ENCODE measurements at places on chromosomes 4 and X.

DNA sequence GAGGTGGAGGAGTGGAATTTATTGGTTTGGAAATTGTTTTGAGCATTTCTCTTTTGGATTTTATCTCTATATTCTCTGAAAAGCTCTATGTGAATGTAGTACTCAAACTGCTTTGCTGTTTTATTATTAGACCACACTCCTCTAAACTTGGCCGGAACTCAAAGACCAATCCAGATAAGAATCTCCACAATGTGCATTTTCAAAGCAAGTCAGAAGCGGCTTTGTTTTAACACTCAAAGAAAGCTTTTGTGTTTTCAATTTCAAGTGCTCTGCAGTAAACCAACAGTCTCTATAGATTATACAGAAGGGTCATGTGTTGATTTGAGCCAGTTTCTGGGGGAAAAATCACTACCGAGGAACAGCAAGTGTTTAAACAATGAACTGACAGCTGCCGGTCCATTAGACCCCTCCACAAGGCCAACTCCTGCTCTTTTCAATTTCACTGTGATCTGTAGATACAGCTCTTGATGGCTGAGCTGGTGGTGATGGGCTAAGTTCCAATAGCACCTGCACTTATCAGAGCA, 79.4 kb downstream of the FTHL17 start:
- DNase-seq: no peak

- DNase-seq: no peak
Observed at GRCh38 chr4:18935659-18936345, 914.2 kb upstream of the LCORL start.

GRCh38 chrX:1903236-1903935, 288.5 kb downstream of the ASMT start:
- no peak for DNase-seq

- DNase-seq: no peak
Observed at GRCh38 chr4:99573735-99574368, 772 bp upstream of the MTTP start.

GRCh38 chr4:186096681-186097165, 7.8 kb upstream of the FAM149A start:
- DNase-seq: no peak

- DNase-seq: no peak
Observed at GRCh38 chr4:185840953-185841352, 29.0 kb upstream of the SORBS2 start.

GRCh38 chr4:111991163-111991562, 154.1 kb upstream of the FAM241A start:
- DNase-seq: no peak

GRCh38 chr4:2935762-2936743, 27.2 kb downstream of the NOP14 start:
- DNase-seq: no peak

- no peak for DNase-seq
Observed at GRCh38 chr4:109996526-109996925, 83.8 kb downstream of the EGF start.

DNA sequence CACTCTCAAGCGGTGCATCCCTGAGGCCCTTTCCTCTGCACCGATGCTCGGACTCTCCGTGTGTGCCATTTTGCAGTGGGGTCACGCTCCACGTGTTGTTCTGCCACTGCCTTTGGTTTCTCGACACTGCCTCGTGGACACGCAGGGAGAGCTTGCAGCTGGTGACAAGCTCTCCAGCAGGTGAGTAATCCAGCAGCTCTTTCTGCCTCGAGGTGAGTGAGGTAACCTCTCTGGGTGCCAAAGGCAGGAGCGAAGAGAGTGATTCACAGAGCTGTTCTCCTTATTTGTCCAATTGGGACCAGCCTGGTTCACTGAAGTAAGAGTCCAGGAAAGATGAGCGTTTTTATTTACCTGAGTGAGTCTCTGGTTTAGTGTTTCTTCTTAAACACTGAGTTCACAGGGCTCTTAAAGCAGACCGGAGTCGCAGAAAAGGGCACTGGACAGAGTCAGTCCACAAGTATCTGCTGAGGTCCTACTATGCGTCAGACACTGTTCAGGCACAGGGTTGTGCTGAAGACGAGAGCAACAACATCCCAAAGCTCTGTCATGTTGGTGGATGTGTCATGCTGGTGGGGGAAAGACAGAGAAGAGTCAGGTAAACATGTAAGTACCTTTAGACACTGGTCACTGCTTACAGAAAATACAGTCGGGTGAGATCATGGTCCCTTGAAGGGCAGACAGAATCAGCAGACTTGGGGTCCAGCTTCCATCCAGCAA, 61.8 kb downstream of the FHDC1 start:
- DNase-seq: no peak

DNA sequence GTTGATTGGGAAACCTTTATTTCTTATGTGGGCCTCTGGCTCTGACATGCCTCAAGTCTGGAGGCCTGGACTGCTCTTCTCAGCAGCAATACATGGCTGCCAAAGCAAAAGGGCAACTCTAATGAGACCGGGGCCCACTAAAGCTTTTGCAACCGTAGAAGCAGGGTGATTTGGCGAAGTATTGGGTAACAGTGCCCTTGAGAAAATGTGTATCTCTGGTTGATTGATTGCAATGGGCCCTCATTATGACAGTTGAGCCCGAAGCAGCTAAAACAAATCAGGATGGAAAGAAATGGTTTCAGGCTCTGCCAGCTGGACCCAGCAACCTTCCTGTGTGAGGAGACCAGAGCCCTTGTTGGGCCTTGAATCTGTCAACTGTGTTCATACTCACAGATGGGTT, 73.4 kb downstream of the CLCN4 start:
- DNase-seq: no peak

- DNase-seq: peak; percentile 14
Observed at GRCh38 chr4:115851918-115852766, 738.7 kb upstream of the NDST4 start.

DNA sequence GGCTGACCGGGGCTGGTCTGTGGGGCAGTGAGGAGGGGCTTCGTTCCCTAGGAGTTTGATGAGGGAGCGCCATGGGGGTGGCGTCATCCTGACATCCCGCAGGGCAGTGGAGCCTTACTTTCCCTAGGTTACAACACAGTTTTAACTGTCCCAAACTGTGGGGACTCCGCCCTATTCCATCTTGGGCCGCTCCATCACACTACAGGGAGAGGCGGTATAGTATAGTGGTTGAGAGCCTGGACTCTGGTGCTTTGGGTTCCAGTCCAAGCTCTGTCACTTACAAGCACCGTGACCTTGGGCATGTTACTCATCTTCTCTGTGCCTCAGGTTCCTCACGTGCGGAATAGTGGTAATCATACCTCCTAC, 44.2 kb downstream of the ZNF185 start:
- no peak for DNase-seq

GRCh38 chrX:24561121-24561520, 86.0 kb downstream of the PCYT1B start:
- DNase-seq: peak; percentile 17

- no peak for DNase-seq
Observed at GRCh38 chrX:136170139-136170800, 22.9 kb downstream of the FHL1 start.

GRCh38 chr4:180909279-180909678, 1333.9 kb upstream of the TENM3 start:
- no peak for DNase-seq

All from GM12891 (cell line).